ENCODE measurements at places on chromosomes 1 and 21.
A peak's percentile ranks its signal among the peaks of the same experiment; 100 is the strongest.

DNA sequence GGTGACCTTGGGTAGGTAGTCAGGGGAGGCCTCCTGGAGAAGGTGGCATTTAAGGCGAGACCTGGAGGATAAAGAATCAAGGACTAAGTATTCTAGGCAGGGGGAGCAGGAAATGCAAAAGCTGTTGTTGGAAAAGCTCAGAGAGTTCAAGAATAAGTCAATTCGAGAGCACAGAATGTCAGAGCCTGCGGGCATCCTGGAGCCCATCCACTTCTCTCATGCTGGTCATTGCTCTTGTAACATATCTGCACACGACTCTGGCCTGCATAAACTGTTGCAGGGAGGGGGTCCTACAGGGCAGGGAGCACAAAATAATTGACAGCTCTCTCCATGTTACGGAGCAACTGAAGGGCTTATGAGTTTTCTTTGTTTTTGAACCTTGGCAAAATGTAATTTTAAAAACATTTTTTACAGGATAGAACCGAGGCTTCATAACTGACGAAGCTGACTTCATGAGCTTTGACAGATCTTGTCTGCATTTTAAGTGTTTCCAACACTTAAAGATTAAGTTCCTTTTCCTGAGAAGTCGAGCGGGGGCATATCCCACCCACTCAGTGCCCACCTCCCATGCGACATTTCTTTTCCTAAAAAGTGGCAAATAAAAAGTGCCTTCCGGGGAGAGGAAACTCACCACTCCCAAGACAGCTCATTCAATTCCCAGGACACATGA, 4.2 kb downstream of the PLA2G5 start:
- DNase-seq = no peak

GRCh38 chr1:205994346-205994745, 8.8 kb downstream of the RAB7B start:
- no peak for DNase-seq

- peak; percentile 18 for DNase-seq
These were observed 9.9 kb upstream of the MTARC1 start for GRCh38 chr1:220776720-220777326.

- DNase-seq = no peak
These were observed 19.0 kb downstream of the DLGAP3 start for GRCh38 chr1:34910425-34910824.

GRCh38 chr1:6180707-6181311, 688 bp upstream of the CHD5 start:
- no peak for DNase-seq

- DNase-seq = peak; percentile 31
These were observed 345.8 kb downstream of the KIF26B start for GRCh38 chr1:245500546-245500945.

DNA sequence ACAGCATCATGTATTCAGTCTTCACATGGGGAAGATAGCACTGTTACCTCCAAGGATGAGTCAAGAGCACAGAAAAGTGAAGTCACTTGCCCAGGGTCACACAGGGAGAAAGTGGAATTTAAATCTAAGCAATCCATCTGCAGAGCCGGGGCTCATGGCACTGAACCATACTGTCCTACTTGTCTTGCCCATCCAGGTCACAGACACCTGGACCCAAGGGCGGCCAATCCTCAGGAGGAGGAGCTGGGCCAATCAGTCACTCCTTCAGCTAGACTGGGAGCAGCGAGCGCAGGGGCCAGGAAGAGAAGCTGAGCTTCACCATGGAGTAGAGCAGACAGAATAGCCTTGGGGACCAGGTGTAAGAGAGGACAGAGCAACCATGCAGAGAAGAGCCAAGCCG, 9.2 kb upstream of the GJB5 start:
- DNase-seq = no peak

DNA sequence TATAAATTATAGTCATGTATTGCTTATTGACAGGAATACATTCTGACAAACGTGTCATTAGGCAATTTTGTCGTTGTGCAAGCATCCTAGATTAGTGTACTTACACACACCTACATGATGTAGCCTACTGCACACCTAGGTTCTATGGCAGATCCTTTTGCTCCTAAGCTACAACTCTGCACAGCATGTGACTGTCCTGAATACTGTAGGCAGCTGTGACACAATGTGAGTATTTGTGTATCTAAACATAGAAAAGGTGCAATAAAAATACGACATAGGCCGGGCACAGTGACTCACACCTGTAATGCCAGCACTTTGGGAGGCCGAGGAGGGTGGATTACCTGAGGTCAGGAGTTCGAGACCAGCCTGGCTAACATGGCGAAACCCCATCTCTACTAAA, 36.5 kb downstream of the TNFRSF8 start:
- no peak for DNase-seq

GRCh38 chr21:29654855-29655254, 284.9 kb downstream of the GRIK1 start:
- DNase-seq = no peak

DNA sequence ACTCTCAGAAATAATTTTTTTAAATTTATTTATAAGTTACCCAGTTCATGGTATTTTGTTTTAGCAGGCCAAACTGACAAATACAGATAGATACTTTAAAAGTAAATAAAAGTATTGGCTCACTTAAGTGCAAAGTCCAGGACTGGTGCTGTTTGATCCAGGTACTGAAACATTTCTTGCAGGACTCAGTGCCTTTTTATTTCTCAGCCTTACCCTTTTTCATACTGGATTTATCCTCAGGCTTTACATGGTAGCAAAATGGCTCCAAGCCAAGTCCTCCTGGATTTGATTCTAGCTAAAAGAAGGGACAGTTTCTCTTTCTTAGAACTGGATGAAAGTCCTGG, 83.8 kb downstream of the DIRAS3 start:
- DNase-seq = no peak

GRCh38 chr1:89060091-89060490, 4.9 kb downstream of the GBP1 start:
- DNase-seq = no peak

GRCh38 chr1:15454256-15454655, 2.3 kb upstream of the CELA2A start:
- peak; percentile 40 for DNase-seq

- DNase-seq = no peak
These were observed 32.1 kb downstream of the TMEM51 start for GRCh38 chr1:15185617-15186016.

GRCh38 chr1:177190308-177190970, 19.7 kb downstream of the BRINP2 start:
- no peak for DNase-seq

DNA sequence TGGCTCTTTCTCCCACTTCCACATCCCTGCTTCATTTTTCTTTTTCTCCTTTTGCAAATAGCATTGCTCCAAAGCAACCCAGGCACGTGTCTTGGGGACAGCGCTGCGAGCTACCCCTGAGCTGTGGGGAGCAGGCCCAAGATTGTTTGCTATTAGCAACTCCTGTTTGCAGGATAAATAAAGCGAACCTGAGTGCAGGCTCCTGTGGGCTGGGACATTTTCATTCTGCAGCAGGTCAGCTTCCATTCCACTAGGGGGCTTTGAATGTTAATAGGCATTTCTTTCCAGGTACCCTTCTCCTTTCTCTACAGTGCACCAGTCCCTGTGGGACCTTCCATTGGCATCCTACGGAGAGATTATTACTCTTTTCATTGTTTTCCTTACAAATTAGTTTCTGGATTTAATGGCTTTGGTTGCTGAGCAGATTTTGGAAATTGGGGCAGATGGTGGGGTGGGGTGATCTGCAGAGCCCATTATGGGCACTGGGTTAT, 54.0 kb downstream of the OLFML3 start:
- DNase-seq = no peak

DNA sequence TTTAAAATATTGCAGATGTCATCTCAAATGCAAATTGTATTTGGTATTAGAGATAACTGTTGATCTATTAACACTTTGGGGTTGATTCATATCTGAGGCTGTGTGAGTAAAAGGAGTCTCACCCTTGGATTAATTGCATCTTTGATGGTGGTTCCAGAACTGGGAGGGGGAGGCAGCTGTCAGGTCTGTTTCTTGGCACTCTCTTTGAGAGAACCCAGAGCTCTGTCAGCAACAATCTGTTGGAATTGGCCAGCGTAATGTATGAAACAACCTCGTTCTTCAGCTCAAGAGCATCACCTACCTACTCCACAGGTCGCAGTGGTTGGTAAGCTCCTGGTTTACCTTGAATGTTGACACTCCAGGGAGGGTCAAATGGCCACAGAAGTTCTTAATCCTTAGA, 424.1 kb downstream of the CAMTA1 start:
- no peak for DNase-seq

DNA sequence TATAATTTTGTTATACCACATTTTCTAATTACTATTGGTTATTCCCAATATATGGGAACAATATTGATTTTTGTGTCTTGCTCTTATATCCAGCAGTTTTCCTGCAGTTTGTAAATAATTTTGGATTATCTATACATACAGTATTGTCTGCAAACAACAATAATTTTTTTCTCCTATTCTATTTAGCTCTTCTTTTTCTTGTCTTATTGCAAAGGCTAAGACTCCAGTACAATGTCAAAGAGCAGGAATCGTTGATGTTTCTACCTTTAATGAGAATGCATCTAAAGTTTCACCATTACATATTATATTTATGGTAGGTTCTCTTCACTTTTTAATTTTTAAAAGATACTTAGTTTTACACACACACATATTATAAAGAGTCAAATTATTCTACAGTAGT, 4.1 kb upstream of the AVPR1B start:
- DNase-seq = no peak

DNA sequence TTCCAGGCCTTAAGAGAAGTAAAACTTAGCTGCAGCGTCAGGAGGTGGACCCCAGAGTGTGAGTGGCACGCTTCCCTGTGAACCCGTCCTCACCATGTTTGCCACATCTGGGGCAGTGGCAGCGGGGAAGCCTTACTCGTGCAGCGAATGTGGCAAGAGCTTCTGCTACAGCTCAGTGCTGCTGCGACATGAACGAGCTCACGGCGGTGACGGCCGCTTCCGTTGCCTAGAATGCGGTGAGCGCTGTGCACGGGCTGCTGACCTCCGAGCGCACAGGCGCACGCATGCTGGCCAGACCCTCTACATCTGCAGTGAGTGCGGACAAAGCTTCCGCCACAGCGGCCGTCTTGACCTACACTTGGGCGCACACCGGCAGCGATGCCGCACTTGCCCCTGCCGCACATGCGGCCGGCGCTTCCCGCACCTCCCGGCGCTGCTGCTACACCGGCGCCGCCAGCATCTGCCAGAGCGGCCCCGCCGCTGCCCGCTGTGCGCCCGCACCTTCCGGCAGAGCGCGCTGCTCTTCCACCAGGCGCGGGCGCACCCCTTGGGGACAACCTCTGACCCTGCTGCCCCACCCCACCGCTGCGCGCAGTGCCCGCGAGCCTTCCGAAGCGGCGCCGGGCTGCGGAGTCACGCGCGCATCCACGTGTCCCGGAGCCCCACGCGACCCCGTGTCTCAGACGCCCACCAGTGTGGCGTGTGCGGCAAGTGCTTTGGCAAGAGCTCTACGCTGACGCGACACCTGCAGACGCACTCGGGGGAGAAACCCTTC, 9.3 kb downstream of the ZNF672 start:
- DNase-seq = no peak

DNA sequence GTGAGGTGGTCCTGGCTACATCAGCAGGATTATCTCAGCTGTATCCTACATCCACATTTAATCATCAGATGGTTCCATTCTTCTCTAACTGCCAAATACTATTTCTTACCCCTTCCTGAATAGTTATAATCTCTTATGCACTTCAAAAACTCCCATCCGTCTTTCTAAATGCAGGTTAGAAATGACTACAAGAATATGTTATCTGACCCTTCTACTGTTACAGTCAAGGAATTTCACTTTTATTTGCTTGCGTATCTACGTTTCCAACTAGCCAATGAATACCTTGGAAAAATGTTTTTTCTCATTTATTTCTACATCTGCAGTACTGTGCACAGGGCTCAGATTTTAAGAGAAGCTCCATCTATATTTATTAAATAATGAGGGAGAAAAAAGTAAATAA, 709.9 kb downstream of the KCNT2 start:
- no peak for DNase-seq

DNA sequence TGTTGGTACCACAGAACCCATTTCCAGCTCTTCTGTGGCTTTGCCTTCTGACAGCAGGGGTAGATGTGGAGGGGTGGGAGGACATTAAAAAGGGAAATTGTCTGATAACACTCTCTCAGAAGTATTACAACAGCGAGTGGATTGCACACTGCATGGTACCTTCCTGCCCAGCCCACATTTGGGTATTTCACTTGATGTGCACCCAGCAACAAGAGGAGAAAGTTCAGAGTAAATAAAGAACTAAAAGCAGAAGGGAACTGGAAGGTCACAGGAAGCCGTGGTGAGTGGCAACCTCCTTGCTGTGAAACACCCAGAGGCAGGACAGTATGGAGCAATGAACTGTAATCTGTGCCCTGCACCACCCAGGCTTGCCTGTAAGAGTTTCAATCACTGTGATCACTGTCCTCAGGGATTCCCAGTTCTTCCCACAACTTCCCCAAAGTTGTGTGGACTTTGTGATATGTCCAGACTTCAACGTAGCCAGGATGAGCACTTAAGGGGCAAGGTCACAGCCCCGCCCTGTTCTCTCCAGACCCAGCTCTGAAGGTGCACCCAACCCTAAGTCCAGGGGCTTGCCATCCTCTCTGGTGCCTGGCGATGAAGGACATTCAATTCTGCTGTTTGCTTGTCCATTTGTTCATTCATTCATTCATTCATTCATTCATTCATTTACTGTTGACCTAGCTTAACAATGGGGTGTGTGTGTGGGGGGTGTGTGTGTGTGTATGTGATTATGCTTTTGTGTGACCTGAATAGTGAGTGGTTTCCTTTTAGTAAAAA, 18.7 kb upstream of the F5 start:
- DNase-seq = no peak

GRCh38 chr21:30482130-30482529, 2.0 kb upstream of the KRTAP19-1 start:
- DNase-seq = no peak

DNA sequence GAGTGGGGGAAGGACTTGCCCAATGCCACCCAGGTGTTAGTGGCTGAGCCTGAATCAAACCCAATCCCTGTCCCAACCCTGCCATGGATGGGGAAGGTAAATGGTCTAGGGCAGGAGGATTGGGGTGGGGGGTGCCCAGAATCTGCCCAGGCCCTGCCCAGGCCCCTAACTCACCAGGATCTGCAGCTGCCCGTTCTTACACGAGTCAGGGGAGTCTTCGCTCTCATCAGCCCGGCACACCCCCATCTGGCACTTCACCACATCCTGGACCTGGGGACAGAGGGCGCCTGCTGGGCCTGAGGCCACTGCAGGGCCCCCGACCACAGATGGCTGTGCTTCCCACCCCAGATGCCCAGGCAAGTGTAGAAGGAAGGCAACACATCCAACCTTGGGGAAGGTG, 28.5 kb upstream of the COL16A1 start:
- DNase-seq = no peak

DNA sequence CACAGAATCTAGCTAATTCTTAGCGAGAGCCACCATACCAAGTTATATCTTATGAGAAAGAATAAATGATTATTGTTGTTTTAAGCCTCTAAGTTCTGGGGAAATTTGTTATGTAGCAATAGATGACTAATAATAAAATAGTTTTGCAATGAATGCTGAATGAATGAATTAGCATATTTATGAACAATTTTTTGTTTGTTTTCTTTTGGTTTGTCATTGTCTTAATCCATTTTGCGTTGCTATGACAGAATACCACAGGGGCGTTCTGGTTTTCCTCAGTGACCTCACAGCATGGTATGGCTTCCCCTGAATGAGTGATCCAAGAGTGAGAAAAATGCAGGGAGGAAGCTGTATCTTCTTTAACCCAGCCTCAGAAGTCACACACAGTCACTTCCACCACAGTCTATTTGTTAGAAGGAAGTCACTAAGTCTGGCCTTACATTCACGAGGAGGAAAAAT, 53.8 kb upstream of the HPDL start:
- DNase-seq = peak; percentile 55

GRCh38 chr1:59045636-59046035, 251.3 kb upstream of the FGGY start:
- DNase-seq = no peak
